ENCODE measurements at places on chromosomes 13 and 19.

- DNase-seq, result no peak
Measured at GRCh38 chr13:45042539-45042938, 53.2 kb downstream of the GPALPP1 start.

- no peak for DNase-seq
Measured at GRCh38 chr19:47469363-47469700, 2.4 kb downstream of the SLC8A2 start.

GRCh38 chr13:38346764-38347163, 2.9 kb upstream of the UFM1 start:
- no peak for DNase-seq

DNA sequence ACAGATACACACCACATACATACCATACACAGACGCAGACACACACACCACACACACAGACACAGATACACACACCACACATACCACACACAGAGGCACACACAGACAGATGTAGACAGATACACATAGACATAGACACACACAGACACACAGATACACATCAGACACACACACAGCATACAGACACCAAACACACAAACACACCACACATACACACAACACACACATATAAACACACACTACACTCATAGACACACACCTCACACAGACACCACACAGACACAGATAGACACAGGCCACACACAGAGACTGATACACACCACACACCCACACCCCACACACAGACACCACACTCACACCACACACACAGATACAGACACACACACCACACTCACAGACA, 24.9 kb upstream of the SLC7A10 start:
- no peak for DNase-seq

- DNase-seq, result no peak
Measured at GRCh38 chr13:110018009-110018408, 231.6 kb upstream of the IRS2 start.

- no peak for DNase-seq
Measured at GRCh38 chr13:76950101-76950500, 1.8 kb downstream of the ACOD1 start.

DNA sequence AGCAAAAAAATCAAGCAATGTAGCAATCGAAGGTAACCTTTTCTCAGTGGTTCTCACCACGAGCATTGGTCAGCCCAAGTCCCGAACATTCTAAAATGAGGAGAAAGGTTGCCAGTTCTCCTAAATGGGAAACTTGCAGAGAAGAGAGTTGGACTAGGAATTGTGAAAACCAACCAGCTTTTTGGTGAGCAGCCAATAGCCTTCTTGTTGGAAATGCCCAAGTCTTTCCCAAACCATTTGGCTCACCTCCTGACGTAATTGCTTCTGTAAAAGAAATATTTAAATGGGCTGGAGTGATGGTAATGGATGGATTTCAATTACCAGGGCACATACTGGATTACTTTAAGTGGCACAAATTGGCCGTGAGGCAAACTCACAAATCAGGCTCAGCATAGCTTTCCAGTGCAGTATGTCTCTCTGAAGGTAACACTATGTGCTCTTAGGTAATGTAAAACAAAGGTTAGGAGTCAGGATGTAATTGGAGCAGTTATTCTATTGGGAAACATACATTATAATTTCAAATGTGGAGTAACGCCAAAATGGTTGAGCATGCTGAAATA, 423.2 kb downstream of the KLF5 start:
- DNase-seq, result no peak

GRCh38 chr19:49988433-49988832, 27.5 kb upstream of the SIGLEC11 start:
- DNase-seq, result no peak

- DNase-seq, result peak; percentile 43
Measured at GRCh38 chr19:18708452-18709231, 25.2 kb downstream of the CRTC1 start.

- DNase-seq, result no peak
Measured at GRCh38 chr19:38373907-38374331, 452 bp upstream of the PSMD8 start.

GRCh38 chr19:4119763-4120162, 4.2 kb downstream of the MAP2K2 start:
- no peak for DNase-seq

DNA sequence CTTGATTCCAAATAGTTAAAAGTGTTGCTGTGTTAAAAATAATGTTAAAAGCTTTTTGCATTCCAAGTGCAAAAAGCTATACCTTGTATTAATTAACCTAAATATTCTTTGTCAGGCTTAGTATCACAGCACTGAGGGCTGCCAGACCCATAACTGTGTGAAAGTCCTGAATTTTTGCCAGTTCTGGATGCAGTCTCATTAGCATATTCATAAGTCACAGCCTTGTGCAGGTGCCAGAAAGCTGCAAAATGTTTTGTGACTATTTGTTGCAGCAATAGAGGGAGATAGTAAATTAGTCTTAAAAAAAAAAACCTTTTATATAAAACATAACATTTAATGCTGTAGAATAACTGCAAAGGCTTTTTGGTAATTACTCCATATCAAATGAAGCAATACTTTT, 56.6 kb downstream of the SLITRK1 start:
- DNase-seq, result no peak

All from DMS153 (cell line).